CD8-positive, alpha-beta T cell (primary cell): ENCODE measurements at places on chromosomes 1 and 21.

- DNase-seq = no peak
These were observed 1.4 kb downstream of the GUK1 start for GRCh38 chr1:228141226-228142044.

- DNase-seq = no peak
These were observed 304 bp upstream of the GNG12 start for GRCh38 chr1:67833602-67833940.

DNA sequence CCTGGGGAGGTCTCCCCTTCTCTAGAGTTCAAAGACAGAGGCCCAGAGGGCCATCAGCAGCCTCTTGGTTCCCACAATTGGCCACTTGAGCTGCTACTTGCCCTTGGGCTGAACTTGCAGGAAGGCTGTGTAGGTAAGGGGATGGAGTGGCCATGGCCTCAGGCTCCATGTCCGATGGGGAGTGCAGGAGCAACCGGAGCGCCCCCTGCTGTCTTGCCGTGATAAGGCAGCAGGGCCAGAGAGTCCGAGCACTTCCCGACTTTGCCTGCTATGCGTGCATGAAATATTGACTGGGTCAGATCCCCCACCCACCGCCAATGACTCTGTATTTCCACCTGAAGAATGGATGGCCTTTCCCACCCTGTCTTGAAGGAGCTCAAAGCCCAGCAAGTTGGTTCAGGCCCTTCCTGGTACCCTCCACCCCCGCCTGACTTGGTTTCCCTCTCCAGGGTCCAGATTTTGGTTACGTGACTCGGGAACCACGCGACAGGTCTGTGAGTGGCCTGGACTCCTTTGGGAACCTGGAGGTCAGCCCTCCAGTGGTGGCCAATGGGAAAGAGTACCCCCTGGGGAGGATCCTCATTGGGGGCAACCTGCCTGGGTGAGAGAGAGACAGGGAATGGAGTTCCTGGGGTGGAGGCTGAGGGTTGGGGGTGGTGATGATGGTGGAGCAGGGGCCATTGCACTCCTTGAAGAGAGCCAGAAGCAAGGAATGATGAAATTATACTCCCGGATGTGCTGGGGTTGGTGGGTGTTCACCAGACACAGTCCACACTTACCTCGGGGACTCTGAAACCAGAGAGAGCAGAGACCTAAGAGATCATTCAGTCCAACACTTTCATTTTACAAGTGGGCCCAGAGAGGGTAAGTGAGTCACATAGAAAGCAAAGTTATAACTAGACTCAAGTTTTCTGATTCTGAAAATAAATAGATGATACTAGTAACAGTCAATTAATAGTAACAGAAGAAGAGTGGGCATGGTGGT lies 25.6 kb downstream of the PADI3 start:
- no peak for DNase-seq

DNA sequence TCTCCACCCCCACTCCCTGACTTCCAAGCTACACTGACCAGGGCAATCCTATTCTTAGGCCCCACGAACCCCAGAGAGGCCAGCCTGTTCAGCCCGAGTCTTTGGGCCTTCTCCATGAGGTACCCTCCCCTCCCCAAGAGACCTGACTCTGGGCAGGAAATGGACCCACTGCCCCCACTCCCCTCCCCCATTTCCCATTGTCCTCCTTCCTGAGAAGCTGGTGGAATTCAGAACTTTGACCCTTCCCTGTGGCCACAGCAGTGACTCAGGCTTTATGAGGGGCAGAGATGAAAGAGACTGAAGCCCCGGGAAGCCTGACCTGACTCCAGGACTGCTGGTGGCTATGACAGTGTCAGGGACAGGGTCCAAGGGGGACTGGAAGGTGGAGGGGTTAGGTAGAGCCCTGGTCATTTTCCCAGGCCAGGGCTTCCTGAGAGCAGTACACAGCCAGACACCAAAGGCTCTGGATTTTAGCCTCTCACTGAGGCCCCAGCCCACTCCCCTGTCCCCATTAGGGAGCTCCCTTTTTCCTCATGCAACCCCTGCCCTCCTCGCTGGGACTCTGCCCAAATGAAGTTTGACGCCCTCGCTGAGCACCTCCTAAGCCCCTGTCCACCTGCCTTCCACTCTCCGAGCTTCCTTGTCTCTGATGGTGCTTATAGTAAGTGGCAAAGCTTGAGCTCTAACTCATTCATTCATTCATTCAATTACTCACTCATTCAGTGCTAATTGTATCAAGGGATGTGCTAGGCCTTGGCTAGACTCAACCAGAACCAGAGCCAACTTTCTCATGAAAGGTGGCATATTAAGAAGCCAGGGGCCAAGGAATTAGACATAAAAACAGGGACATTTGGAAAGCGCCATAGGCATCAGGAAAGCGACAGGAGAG lies 3.0 kb downstream of the CRYBG2 start:
- no peak for DNase-seq

DNA sequence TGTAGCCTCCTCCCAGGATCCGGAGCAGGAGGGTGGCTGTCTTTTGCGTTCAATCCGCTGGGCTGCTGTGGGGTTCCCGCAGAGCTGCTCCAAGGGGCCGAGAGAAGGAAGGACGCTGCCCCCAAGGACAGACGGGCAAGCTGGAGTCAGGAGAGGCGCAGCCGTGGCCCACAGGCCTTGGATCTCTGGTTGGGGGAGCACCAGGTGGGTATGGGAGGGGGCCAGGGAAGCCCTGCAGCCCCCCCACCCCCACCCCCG lies 15.9 kb upstream of the SKI start:
- no peak for DNase-seq

DNA sequence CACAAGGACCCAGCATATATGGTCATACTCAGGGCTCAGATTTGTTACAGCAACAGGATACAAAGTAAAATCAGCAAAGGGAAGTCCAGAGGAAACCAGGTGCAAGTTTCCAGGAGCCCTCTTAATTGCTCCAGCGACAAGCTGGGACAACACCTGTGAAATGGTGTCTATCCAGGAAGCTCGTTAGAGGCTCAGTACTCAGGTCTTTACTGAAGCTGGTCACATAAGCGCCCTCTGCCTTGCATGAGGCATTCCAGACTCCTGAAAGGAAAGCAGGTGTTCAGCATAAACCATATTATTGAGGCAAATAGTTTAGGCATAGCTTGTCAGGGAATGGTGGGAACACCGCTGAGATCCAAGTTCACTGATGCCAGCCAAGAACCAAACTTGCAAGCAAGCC lies 231.0 kb downstream of the SLC35F3 start:
- DNase-seq = no peak

DNA sequence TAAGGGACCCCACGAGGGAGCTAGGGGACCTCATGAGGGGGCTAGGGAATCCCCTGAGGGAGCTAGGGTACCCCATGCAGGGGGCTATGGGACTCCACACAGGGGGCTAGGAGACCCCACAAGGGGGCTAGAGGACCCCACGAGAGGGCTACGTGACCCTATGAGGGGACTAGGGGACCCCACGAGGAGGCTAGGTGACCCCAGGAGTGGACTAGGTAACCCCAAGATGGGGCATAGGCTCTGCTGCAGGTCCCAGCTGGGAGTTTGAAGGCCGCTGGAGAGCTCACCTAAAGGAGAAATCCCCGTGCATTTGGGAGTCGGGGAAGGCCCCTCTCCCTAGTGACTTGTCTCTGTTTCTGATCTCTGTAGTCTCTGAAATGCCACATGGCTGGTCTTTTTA lies 50.0 kb upstream of the DMRTB1 start:
- DNase-seq = no peak

GRCh38 chr1:180982422-180982821 lies 40.2 kb downstream of the STX6 start:
- DNase-seq = no peak
